Jurkat, Clone E6-1 (cell line): ENCODE measurements at places on chromosomes 12 and 14.

DNA sequence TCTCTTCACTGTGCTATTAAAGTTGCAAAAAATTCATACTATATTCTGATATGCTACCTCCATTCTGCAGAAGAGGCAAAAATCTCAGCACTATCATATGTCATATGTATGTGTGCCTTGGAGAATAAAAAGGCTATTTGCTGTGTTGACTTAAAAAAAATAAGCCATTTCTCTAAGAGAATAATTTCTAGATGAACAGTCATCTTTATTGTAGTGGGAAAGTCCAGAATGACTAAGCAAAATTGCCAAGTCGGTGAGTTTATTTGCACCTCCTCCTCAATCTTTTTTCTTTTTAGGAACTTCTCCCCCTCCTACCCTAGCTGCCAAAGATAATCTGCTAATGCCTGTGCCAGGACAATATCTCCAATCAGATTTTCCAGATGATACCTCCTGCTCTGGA, 353.8 kb upstream of the FAR2 start:
- no peak for DNase-seq

- no peak for DNase-seq
These were observed 1320.5 kb downstream of the AACS start for GRCh38 chr12:126385785-126386184.

GRCh38 chr12:103840876-103841689, at the start of gene NT5DC3:
Gene NT5DC3 (minus strand): TSS chr12:103841234. CDS start chr12:103841156, 78 bp downstream.
- peak; percentile 70 for DNase-seq

DNA sequence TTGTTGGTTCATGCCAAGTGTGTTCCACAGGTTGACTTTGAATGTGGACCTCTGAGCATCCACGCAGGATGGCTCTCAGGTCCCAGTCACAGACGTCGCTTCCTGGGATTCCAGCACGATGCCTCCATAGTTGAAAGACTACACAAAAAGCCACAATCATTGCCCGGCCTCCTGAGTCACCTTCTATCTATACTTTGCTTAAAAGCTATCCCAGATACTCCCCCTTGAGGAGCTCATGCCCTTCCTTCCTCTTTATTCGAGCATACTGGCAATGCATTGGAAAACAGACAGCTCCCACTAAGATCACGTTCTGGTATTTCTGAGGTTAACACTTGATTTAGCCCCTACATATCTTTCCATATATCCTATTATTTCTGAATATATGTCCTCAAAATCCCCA, 40.1 kb downstream of the ZNF664 start:
- no peak for DNase-seq

GRCh38 chr14:100131181-100131580, 28.3 kb downstream of the DEGS2 start:
- DNase-seq: no peak

GRCh38 chr14:105939810-105940508, 413.6 kb downstream of the TMEM121 start:
- no peak for DNase-seq

GRCh38 chr14:21001218-21001617, 2.1 kb downstream of the SLC39A2 start:
- no peak for DNase-seq

- no peak for DNase-seq
These were observed 23.6 kb upstream of the TMEM260 start for GRCh38 chr14:56555921-56556570.

DNA sequence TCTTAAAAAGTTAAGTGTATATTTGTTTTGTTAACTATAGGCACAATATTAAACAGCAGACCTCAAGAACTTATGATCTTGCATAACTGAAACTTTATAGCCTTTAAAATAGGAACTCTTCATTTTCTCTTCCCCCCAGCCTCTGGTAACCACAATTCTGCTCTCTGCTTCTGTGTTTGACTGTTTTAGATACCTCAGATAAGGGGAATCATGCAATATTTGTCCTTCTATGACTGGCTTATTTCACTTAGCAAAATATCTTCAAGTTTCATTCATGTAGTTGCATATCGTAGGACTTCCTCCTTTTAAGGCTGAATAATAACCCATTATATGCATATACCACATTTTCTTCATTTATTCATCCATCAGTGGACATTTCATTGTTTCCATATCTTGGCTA, 131.3 kb downstream of the PTPRO start:
- no peak for DNase-seq

DNA sequence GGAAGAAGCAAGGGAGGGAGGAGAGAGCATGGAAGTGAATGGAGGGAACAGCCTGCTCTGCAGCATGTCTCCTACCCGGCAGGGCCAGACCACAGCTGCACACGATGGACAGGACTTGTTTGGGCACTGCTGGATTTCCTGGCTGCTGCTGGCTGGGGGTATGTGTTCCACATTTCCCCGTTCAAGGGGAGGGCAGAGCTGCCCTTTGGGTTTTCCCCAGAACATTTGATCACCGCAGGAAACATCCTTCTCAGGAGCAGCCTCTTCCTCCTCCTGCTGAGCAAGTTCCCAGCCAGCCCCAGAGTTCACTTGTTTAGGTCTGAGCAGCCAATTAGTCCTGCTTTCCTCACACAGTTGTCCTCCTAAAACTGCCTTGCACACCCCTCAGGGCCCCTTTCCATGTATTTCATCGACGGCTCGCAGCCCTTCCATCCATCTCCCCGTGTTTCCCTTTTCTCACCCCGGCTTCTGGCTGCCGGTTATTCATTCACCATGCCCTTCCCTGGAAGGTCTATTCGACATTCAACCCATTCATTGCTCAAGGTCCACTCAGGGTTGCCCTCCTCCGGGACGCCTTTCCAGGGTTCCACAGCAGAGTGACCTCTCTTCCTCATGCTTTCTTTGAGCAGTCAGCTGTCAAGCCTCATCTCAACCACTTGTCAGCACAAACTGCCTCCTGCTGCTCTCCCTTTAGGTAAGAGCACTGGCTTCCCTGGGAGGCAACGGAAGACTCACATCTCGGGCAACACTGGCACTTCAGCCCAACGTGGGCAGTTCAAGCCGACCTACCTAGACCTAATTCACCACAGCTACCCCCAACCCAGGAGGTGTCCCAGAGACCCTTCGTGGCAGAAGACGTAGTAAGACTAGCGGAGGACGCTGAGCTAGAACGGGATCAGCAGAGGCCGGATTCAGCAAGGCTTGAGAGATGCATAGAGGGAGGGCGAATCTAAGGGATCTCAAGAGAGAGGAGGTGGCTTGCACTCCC, 20.1 kb upstream of the ANO2 start:
- no peak for DNase-seq

GRCh38 chr14:50061664-50062437, 54.5 kb downstream of the VCPKMT start:
- DNase-seq: peak; percentile 84
